ENCODE measurements at places on chromosomes 7 and 10.

DNA sequence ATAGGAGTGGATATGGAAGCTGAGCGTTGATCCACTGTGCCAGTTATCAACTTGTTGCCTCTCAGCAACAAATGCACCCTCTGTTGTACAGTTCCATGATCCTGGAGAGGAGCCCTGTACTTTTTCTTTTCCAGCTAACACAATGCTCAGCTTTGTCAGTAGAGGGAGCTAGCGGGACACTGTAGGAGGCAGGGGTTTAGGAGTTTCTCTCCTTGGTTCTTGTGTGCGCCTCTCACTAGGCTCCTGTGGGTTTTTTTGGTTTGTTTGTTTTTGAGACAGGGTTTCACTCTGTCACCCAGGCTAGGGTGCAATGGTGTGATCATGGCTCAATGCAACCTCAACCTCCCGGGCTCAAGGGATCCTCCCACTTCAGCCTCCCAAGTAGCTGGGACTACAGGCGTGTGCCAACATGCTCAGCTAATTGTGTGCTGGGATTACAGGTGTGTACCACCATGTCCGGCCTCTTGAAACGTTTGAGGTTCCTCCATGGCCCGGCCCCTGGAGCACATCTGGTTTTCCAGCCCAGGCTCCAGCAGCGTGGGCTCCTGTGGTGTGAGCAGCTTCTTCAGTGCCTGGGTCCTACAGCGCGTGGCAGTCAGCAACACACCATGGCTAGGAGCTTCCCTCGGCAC, 12.0 kb upstream of the MARVELD1 start:
- no peak for DNase-seq
- no peaks in the 10 kb centered on the region for H3K27me3 ChIP-seq

- H3K27me3 ChIP-seq = no peaks in the 10 kb centered on the region
- H3K36me3 ChIP-seq = no peaks in the 10 kb centered on the region
- no peak overlapping the region for H3K27ac ChIP-seq
- H3K4me1 ChIP-seq = no peaks in the 10 kb centered on the region
These were observed 62.0 kb upstream of the SCIN start for GRCh38 chr7:12508554-12508953.

GRCh38 chr10:119413093-119413453, 129.4 kb downstream of the RGS10 start:
- H3K27me3 ChIP-seq = no peaks in the 10 kb centered on the region
- no peak overlapping the region for H3K27ac ChIP-seq
- no peaks in the 10 kb centered on the region for H3K36me3 ChIP-seq
- no peak for DNase-seq

GRCh38 chr7:52091101-52091500, 774.5 kb upstream of the COBL start:
- H3K27me3 ChIP-seq = no peaks in the 10 kb centered on the region
- DNase-seq = no peak
- no peak overlapping the region for H3K4me3 ChIP-seq
- no peaks in the 10 kb centered on the region for H3K4me1 ChIP-seq

DNA sequence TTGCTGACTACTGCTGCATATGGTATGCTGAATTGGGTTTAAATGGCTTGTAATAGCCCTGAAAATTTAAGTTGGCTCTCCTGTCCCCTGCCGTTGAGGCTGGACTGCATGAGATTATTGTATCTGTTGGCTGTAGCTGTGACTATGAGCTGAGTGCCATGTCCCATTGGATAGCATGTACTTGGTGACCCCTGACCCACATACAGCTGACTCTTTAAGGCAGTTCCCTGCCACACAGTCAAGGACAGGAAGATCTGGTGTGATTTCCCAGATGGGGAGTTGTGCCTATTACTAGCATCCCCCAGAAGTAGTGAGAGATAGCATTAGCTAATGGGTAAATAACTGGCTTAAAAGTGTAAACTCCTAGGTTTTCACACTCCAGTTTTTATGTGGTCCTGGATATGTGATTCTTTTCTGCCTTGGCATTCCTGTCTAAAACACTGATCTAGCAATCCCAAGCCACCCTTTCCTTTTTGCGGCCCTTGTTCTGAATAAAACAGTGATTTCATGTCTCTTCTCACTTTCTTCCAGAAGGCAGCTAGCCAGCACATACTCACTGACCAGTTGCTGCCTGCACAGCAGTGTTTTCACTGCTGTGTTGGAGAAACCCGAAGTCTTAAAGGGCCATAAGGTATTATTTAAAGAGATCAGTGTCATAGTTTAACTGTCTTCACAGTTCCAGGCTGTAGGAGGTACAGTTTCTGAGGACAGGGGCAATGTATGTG, 35.9 kb downstream of the LRRC4 start:
- H3K27ac ChIP-seq = no peak overlapping the region
- no peak overlapping the region for H3K4me3 ChIP-seq
- peaks cover 24% of the 10 kb centered on the region for H3K36me3 ChIP-seq
- no peak for DNase-seq
- H3K4me1 ChIP-seq = no peaks in the 10 kb centered on the region

- no peaks in the 10 kb centered on the region for H3K36me3 ChIP-seq
- no peak overlapping the region for H3K4me3 ChIP-seq
- peaks cover 27% of the 10 kb centered on the region for H3K4me1 ChIP-seq
- H3K27me3 ChIP-seq = no peaks in the 10 kb centered on the region
- H3K27ac ChIP-seq = peak overlapping the region; percentile 71
These were observed 15.5 kb upstream of the SP4 start for GRCh38 chr7:21412410-21412851.

DNA sequence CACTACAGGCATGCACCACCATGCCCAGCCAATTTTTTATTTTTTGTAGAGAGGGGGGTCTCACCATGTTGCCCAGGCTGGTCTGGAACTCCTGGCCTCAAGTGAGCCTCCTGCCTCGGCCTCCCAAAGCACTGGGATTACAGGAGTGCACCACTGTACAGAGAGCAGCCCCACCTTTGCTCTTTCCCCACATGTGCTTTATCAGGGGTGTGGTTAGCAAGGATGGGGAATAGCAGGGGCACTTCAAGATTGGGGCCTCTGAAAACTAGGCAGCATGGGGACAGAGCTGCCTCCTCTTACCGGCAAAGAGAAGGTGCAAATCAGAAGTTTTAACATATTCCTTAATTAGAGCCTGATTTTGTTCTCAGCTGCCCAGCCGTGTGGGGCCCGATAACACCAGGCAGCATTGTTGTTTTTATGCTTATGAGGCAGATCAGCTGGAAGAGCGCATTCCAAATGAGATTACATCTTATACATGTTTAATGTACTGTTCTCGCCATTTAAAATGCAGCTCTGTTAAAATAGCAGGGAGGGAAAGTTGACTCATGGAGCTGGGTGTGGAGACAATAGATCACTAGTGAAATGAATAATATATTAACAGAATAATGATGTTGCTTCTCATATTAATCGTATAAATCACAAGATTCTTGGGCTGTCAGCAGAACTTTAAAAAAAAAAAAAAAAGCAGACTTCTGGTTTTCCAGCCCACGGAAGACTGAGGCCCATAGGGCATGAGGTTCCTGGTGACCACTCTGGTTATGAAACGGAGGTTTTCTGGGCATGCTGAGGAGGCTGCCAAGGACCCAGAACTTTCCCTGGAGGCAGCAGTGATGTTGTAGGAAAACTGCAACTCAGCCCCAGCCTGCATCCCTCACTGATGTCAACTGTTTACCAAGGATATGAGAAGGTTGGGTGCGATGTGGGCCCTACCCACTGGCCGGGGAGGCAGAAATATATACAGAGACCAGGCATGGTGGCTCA, 62.5 kb downstream of the TMEM130 start:
- DNase-seq = no peak
- H3K27me3 ChIP-seq = no peaks in the 10 kb centered on the region
- no peak overlapping the region for H3K27ac ChIP-seq
- no peak overlapping the region for H3K4me3 ChIP-seq
- no peaks in the 10 kb centered on the region for H3K36me3 ChIP-seq
- H3K4me1 ChIP-seq = peaks cover 4% of the 10 kb centered on the region

DNA sequence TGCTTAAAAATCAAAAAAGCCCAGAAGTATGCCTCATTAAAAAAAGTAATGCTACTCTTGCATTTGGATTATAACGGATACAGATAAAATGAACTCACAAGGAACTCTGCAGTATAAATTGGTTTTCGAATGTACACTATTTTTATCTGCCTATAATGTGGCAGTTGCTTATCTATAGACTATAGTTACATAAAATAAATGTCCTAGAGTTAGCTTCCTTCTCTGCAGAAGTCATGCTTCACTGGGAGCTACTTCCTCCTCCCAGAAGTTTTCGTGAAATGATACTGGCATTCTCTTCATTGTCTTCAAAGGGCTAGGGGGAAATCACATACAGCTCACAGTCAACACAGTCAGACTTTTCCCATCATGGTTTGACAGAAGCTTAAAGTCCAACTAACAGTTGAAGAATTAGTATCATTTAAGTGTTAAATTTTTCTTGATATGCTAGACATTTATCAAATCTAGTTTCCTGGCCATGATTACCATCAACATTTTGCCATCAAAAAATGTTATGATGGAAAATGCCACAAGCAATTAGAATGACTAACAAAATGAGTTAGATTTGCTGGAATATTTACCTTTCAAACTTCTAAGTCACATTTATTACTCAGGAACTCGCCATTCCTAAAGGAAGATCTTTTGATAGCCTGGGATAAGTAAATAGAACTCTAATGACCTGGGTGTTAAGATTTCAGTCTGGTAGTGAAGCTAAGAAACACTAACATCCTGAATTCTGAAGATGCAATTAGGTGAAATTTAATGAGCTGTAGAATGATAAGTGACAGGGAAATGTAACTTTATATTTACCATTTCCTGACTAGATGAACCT, 87.3 kb upstream of the TRIL start:
- DNase-seq = no peak
- H3K27me3 ChIP-seq = peaks cover 2% of the 10 kb centered on the region
- no peaks in the 10 kb centered on the region for H3K4me1 ChIP-seq
- no peaks in the 10 kb centered on the region for H3K36me3 ChIP-seq

DNA sequence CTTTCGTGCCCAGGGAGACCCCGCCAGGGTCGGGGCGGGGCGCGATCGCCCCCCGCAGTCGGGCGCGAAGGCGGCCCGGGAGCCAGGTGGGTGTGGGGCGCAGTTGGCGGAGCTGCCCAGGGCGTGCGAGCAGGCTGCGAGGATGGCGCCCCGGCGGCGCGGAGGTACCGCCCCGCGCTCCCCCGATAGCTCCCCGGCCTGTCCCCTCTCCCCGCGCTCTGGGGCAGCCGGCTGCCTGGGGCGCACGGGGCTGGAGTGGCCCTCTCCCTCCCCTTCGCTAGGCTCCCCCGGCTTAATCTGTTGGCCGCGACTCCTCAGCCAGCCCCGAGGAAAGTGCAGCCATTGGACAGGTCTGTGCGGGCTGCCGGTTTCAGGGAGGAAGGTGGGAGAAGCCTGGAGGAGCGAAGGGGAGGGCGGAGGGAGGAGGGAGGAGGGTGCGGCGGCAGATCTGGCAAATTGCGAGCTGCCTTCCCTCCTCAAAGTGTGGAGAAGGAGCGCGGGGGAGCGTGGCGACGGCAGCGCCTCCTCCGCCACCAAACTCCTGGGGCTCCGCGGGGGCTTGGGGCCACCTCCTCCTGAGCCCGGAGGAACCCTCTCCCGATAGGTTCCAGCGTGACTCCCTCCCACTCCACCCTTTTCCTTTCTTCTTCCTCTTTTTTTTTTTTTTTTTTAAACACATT, 361 bp upstream of the PLXDC2 start:
- no peak overlapping the region for H3K27ac ChIP-seq
- no peak for DNase-seq
- H3K27me3 ChIP-seq = peaks cover 6% of the 10 kb centered on the region

GRCh38 chr7:23387583-23387982, 82.7 kb downstream of the IGF2BP3 start:
- H3K27ac ChIP-seq = no peak overlapping the region
- no peak overlapping the region for H3K4me3 ChIP-seq
- H3K36me3 ChIP-seq = no peaks in the 10 kb centered on the region
- no peaks in the 10 kb centered on the region for H3K4me1 ChIP-seq
- H3K27me3 ChIP-seq = no peaks in the 10 kb centered on the region

DNA sequence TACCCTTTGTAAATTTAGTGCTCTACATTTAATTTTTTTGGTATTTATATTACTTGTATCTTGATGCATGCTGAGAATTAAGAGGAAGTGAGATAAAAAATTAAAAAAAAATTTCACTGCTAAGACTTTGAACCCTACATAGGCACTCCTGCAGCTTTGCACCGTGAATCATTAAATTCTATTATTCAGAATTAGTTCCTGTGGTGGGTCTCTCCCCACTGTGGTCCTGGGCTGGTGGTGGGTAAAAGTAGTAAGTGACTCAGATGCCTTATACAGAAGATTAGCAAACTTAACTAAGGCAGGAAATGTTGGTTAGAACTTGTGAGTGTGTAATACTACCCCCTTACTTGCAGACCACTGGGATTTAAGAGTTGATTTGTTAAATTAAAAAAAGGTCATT, 72.6 kb downstream of the AP3M1 start:
- H3K4me1 ChIP-seq = peaks cover 9% of the 10 kb centered on the region
- DNase-seq = peak; percentile 51
- H3K4me3 ChIP-seq = no peak overlapping the region

DNA sequence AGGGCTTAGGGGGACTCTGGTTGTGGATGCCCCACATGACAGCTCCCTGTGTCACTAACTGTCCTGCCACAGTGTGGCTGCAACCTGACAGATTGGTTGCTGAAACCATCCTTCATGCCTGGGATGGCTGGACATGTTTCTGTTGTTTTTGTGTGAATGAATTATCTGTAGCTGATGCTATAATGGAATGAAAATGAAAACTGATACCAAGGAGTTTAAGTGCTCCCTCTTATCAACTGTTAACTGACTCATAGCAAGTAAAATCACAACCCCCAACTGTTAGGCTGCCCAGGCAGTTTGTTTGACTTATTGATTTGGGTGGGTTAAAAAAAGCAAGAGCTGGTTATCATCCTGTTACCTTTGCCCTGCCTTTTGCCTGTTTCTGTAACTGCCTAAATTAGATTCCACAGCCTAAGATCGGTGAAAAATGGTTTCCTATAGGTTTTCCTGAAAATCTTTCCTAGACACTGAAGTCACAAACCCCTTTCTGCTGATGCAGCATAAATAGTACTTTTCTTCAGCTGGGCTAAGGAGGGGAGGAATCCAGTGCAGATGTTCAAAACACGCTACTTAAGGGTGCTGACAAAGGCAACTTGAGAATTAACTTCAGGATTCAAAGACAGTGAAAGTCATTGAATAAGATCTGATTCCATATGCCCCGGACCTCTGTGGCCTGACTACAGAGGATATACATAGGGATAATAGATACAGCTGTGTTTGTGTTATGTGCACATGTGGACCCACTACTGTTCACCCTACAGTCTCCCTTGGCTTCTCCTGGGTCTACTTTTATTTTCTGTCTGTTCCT, 5.7 kb downstream of the FRAT2 start:
- no peak overlapping the region for H3K27ac ChIP-seq
- no peaks in the 10 kb centered on the region for H3K27me3 ChIP-seq
- no peak overlapping the region for H3K4me3 ChIP-seq
- H3K36me3 ChIP-seq = no peaks in the 10 kb centered on the region
- DNase-seq = no peak
- peaks cover 34% of the 10 kb centered on the region for H3K4me1 ChIP-seq

DNA sequence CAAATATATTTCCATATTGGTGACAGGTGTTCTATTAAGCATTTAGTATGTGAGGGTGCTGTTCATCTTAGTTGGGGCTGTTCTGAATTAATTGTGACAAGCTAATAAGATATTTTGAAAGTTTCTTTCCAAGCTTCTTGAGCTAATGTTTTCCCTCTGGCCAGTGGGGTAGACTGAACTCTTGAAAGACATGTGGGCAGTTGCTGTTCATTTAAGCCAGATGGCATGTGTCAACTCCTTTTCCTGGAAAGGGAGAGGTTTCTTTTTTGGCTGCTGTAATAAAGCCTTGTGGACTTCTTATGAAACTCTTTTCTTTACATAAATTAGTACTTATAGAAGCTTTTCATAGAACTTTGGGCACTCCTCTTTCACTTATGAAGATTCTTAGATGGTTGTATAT, 21.7 kb downstream of the RAB18 start:
- H3K27me3 ChIP-seq = no peaks in the 10 kb centered on the region
- no peak overlapping the region for H3K27ac ChIP-seq
- no peaks in the 10 kb centered on the region for H3K4me1 ChIP-seq

All from natural killer cell (primary cell).